ENCODE measurements at places on chromosomes 16 and 17.

- no peak for DNase-seq
Observed at GRCh38 chr17:67164302-67164701, 80.7 kb downstream of the HELZ start.

GRCh38 chr17:34542700-34543336, 36.6 kb upstream of the TMEM132E start:
- DNase-seq, result peak; percentile 48

- no peak for DNase-seq
Observed at GRCh38 chr17:45020354-45021138, 30.9 kb downstream of the DCAKD start.

DNA sequence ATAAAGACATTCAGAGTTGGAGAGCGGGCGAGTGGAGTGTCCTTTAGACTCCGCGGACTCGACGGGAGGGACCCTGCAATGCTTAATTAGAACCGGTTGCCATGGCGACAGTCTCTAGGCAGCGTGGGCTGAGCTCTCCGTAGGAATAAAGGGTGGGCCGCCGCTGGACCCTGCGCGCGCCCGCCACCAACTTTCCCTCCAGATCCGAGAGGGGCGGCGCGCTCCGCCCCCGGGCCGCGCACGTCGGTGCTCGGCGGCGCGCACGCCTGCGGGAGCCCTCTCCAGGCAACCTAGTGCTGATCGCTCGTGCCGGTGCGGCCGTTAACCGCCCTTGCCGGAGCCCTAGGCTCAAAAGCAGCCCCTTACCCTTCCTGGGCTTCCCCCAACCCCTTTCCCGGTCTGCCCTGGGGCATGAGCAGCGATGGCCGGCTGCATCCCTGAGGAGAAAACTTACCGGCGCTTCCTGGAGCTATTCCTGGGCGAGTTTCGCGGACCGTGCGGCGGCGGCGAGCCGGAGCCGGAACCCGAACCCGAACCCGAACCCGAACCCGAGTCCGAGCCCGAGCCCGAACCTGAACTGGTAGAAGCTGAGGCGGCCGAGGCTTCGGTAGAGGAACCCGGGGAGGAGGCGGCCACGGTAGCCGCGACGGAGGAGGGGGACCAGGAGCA, at the start of gene PPM1E:
Gene PPM1E (plus strand): TSS at position 278 of the 669 bp plus-strand sequence.
- peak; percentile 26 for DNase-seq

GRCh38 chr17:80637048-80637781, 92.6 kb downstream of the RPTOR start:
- no peak for DNase-seq

- DNase-seq, result no peak
Observed at GRCh38 chr17:73806768-73807167, 162.5 kb upstream of the SDK2 start.

DNA sequence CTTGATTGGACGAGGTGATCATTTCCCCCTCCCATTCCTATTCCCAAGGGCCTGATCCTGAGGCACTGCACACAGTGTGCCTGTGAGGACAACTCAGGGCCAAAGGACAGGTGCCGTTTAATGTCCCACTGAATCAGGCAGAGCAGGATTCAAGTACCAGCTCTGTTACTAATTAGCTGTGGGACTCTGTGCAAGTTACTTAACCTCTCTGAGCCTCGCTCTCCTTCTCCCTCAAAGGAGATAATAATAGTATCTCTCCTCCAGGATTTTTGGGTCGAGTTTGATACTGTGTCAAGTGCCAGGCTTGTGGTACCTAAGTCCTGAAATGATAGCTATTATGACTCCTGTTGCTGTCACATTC, 86.8 kb upstream of the NKD1 start:
- no peak for DNase-seq

- no peak for DNase-seq
Observed at GRCh38 chr17:13120864-13121263, 103.0 kb upstream of the ELAC2 start.

All from PC-3 (cell line).